ENCODE measurements at places on chromosomes 1 and 21. TPM values are rescaled to one million over a fixed set of nuclear protein-coding genes. Genes with fewer than 3 reads are reported as not detected.

The ETS2 gene
- 61.4 TPM for total RNA-seq

The TXNIP gene
- total RNA-seq, result 911 TPM

The POU3F1 gene
- total RNA-seq, result not detected

The HSF2BP gene
- 0.69 TPM for total RNA-seq

The KCNJ15 gene
- 0.24 TPM for total RNA-seq

DNA sequence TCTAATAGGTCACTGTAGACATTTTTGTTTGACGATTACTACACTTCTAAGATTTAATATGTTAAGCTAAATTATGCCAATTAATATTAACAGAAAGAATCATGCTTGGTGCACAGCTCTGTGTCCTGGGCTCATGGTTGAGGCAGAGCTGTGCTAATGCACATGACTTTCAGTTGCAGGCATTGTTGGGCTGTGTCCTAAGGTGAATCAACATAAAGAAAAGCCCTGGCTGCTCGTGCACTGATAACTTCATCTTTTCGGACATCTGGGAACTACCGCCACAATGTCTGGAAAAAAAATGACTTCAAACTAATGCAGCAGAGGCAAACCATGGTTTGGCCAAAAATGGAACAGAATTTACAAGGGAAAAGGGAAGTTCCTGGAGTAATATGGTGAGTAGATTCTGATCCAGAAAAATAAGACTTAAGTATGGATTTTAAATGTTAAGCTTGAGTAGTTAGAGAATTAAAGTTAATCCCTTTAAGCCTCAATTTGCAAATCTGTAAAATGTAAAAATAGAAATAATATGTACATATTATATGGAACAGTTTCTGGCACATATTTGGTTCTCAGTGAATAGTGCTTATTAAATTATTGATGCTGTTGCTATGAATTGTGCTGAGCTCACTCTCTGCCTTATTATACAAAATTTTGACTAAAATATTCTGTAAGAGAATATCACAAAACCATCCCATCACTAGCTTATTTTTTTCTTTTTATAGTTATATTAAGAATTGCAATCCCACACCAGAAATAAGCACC, 186.1 kb downstream of the BRINP2 start:
- no peaks in the 10 kb centered on the region for H3K4me1 ChIP-seq
- no peaks in the 10 kb centered on the region for H3K27me3 ChIP-seq
- no peaks in the 10 kb centered on the region for H3K36me3 ChIP-seq
- DNase-seq, result no peak
- no peak overlapping the region for H3K27ac ChIP-seq

- no peaks in the 10 kb centered on the region for H3K27me3 ChIP-seq
- no peaks in the 10 kb centered on the region for H3K4me1 ChIP-seq
- no peak overlapping the region for H3K4me3 ChIP-seq
- no peak for DNase-seq
These were observed 38.4 kb upstream of the SPAG17 start for GRCh38 chr1:118223426-118223825.

DNA sequence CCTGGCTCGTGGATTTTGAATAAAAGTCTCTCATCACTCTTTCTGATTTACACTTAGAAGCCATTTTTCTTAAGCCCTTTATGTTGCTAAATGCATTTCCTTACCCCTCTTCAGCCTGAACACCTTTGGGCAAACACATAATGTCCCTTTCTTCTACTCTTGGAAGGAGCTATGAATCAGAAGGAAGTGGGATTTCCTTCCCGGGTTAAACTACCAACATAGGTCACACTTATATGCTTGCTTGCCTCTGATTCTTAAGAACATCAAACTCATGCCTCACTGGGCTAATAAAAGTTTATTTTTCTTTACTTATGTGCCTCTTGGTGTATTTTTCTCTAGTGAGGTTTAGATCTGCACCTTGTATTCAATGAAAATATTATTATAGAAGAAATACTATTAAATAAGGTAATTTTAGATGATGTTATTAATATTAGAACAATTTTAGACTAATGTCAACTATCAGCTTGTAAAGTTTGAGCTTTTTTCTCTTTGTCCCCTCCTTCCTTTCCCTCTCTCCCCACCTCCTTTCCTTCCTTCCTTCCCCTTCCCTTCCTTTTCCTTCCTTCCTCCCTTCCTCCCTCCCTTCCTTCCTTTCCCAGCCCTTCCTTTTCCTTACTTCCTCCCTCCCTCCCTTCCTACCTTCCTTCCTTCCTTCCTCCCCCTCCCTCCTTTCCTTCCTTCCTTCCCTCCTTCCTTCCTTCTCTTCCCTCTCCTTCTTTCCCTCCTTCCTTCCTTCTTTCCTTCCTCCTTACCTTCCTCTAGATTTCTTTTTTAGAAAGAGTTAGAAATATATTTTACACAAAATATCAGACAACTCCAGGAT, 66.5 kb upstream of the KCNJ6 start:
- H3K36me3 ChIP-seq, result no peaks in the 10 kb centered on the region
- H3K27me3 ChIP-seq, result no peaks in the 10 kb centered on the region
- H3K4me3 ChIP-seq, result no peak overlapping the region
- no peak for DNase-seq
- no peaks in the 10 kb centered on the region for H3K4me1 ChIP-seq

GRCh38 chr1:69739251-69739605, 171.5 kb downstream of the LRRC7 start:
- H3K36me3 ChIP-seq, result no peaks in the 10 kb centered on the region
- no peak overlapping the region for H3K27ac ChIP-seq
- H3K4me3 ChIP-seq, result no peak overlapping the region
- no peak for DNase-seq

DNA sequence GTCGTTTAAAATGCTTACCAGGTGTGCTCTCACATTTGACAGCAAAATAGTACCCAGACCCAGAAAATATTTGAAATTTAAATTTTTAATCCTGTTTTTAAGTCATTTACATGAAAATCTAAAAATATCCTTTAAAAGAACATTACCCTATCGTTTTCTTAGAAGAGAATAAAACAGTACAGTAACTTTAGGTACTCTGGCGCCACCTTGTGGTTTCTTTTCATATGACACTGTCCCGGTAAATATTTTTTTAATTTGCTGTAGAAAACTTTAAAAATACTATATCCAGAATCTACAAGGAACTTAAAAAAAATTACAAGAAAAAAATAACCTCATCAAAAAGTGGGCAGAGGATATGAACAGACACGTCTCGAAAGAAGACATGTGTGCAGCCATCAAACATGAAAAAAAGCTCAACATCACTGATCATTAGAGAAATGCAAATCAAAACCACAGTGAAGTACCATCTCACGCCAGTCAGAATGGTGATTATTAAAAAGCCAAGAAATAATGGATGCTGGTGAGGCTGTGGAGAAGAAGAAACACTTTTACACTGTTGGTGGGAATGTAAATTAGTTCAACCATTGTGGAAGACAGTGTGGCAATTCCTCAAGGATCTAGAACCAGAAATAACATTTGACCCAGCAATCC, 129.2 kb downstream of the RGS21 start:
- peak; percentile 36 for DNase-seq
- H3K4me3 ChIP-seq, result no peak overlapping the region
- H3K4me1 ChIP-seq, result no peaks in the 10 kb centered on the region
- no peak overlapping the region for H3K27ac ChIP-seq

DNA sequence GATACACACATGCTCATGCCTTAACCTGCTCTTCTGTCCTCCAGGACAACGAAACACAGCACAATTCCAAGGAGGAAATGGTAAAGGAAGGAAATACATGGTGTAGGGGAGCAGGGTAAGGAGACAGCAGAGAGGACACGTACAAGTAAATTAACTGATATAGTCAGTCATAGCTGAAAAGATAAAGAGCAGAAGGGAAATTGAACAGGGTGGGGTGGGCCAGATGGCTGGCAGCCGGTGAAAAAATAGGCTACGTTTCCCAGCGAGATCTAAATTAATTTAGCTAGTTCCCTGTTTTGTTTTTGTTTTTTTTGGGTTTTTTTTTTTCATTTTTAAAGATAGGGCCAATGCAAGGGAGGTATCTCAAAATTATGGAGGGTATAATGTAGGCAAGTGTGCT, 109.2 kb downstream of the FAM78B start:
- no peak overlapping the region for H3K27ac ChIP-seq
- no peaks in the 10 kb centered on the region for H3K4me1 ChIP-seq
- H3K27me3 ChIP-seq, result no peaks in the 10 kb centered on the region
- no peaks in the 10 kb centered on the region for H3K36me3 ChIP-seq
- H3K4me3 ChIP-seq, result no peak overlapping the region

GRCh38 chr1:7956218-7957032, 5.1 kb upstream of the PARK7 start:
- no peak overlapping the region for H3K4me3 ChIP-seq
- H3K27ac ChIP-seq, result no peak overlapping the region
- no peaks in the 10 kb centered on the region for H3K36me3 ChIP-seq

- no peaks in the 10 kb centered on the region for H3K36me3 ChIP-seq
- no peak overlapping the region for H3K27ac ChIP-seq
- H3K27me3 ChIP-seq, result no peaks in the 10 kb centered on the region
- peak overlapping the region; percentile 93 for H3K4me3 ChIP-seq
These were observed 4.9 kb downstream of the MCL1 start for GRCh38 chr1:150574260-150575071.

GRCh38 chr1:226406401-226406881, 1.5 kb downstream of the PARP1 start:
- H3K4me3 ChIP-seq, result peak overlapping the region; percentile 75
- H3K4me1 ChIP-seq, result peaks cover 18% of the 10 kb centered on the region
- no peak for DNase-seq
- no peaks in the 10 kb centered on the region for H3K36me3 ChIP-seq
- no peaks in the 10 kb centered on the region for H3K27me3 ChIP-seq

DNA sequence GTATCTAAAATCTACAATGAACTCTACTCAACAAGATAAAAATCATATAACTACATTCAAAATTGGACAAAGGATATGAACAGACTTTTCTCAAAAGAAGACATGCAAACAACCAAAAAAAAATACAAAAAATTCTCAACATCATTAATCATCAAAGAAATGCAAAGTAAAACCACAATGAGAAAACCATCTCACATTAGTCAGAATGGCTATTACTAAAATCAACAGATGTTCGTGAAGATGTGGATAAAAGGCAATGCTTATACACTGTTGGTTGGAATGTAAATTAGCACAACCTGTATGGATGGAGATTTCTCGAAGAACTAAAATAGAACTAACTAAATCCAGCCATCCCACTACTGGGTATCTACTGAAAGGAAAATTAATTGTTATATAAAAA, 1080.8 kb downstream of the AMY1C start:
- no peak for DNase-seq
- no peak overlapping the region for H3K27ac ChIP-seq
- H3K27me3 ChIP-seq, result no peaks in the 10 kb centered on the region
- no peaks in the 10 kb centered on the region for H3K4me1 ChIP-seq

DNA sequence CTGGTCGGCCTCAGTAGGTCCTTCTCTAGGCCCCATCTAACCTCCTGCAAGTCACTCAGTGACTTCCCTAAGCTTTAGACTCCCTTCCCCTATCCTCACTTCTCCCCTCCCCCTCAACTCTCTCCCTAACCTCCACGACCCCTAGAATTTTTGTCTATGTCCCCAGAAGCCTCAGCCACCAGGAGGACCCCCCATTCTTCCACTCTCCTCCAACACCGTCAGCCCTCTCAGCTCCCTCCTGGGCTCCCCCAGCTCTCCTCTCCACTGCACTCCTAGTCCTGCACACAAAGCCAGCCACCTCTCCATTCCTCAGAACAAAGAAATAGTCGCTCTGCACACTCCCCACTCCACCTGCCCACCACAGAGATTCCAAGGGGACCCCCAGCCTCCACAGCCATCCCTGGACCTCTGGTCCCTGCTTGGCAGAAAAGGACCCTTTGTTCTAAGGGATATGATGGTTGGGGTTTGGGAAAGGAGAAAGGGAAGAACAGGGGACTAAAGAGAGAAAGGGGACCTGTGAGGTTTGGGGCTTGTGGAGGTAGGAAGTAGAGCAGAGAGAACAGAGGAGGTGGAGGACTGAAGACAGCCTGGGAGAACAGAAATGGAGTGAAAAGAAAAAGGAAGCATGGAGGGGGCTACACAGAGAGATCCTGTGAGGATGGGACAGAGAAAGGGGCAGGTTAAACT, 2.8 kb downstream of the ARHGEF2 start:
- H3K27me3 ChIP-seq, result no peaks in the 10 kb centered on the region
- H3K36me3 ChIP-seq, result no peaks in the 10 kb centered on the region
- H3K4me1 ChIP-seq, result peaks cover 39% of the 10 kb centered on the region
- DNase-seq, result no peak
- H3K27ac ChIP-seq, result no peak overlapping the region
- H3K4me3 ChIP-seq, result peak overlapping the region; percentile 78

DNA sequence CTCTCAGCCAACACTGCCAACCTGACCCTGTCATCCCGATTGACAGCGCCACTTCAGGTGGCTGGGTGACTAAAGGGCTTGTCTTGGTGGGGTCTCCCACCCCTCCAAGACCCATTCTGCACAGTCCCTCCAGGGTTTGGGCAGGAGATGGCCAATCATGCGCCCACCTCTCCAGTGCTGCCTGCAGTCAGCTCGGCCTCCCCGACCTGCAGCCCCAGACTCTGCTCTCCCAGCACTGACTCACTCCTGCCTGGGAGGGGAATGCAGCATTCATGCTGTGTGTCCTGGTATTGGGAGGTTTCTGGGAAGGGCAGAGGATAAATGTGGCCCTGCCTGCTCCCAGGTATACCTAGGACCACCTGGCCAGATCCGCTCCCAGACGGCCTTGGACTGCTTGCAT, 9.7 kb downstream of the TMEM81 start:
- no peak overlapping the region for H3K4me3 ChIP-seq
- no peaks in the 10 kb centered on the region for H3K27me3 ChIP-seq
- H3K4me1 ChIP-seq, result no peaks in the 10 kb centered on the region
